Stimulated activated naive CD4-positive, alpha-beta T cell (primary cell): ENCODE measurements at places on chromosomes 6 and 20.

GRCh38 chr6:168884050-168884645, 369.5 kb downstream of the THBS2 start:
- DNase-seq, result no peak

DNA sequence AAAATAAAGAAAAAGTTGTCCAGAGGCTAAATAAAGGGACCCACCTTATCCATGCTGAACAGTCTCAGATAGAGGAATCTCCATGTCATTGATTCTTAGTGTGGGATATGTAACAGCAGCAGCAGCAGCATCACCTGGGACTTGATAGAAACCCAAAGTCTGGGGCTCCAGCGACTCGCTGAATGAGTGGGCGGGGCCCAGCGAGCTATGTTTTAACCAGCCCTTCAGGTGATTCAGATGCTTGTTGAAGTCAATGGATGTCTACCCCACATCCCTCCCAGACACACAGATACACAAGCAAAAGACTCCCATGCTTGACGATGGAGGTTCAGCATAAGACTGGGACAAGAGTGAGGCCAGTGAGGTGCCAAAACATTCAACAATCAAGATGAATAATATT, 298.6 kb downstream of the UBE3D start:
- no peak for DNase-seq

GRCh38 chr20:37356961-37357371, 11.0 kb downstream of the SRC start:
- no peak for DNase-seq

DNA sequence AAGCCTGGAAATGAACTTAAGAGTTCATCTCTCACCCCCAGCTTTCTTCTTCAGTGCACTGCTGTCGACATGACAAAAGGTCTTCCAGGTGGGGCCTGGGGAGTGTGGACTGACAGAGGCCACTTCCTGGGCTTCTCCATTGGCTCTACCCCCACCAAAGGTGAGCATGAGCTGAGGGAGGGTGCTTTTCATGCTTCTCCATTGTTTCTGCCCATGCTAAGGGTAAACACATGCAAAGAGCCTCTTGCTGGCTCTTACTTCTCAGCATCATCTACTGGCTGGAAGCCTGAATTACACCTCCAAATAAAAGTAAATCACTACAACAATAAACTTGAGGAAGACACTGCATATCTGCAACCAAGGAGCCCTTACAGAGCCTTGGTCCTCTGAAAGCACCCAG, 227.2 kb downstream of the EPM2A start:
- no peak for DNase-seq

DNA sequence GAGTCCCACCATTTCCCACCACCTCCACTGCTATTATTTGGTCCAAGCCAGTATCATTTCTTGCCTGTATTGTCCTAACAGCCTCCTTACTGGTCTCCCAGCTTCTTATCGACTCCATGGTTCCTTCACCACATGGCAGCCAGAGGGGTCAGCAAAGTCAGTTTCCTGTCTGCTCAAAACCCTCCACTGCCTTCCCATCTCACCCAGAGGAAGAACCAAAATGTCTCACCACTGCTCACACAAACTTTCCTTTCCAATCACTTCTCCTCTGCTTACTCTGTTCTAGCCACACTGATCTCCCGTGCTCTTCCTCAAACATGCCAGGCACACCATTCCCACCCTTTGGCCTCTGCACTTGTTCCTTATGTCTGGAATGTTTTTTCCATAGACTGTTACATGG, 39.7 kb downstream of the BCL2L1 start:
- DNase-seq, result no peak

- peak; percentile 73 for DNase-seq
Observed at GRCh38 chr20:5100684-5101347, 18.9 kb downstream of the PCNA start.

DNA sequence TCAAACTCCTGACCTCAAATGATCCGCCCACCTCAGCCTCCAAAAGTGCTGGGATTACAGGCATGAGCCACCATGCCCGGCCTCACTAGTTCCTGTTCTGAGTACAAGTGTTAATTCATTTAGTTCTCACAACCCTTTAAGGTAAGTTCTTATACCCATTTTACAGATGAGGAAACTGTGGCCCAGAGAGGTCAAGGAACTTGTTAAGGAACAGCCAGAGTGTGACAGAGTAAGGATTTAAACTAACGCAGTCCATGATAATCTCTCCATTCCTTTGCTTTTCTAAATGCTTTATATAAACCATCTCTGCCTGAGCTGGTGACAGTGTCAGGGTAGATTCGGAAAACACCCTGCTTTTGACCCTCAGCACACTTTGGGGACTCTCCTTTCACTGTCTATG, 13.3 kb downstream of the FITM2 start:
- DNase-seq, result no peak

GRCh38 chr6:7502743-7503142, 38.7 kb upstream of the DSP start:
- DNase-seq, result no peak

GRCh38 chr6:39999006-39999867, 65.0 kb upstream of the MOCS1 start:
- DNase-seq, result no peak

DNA sequence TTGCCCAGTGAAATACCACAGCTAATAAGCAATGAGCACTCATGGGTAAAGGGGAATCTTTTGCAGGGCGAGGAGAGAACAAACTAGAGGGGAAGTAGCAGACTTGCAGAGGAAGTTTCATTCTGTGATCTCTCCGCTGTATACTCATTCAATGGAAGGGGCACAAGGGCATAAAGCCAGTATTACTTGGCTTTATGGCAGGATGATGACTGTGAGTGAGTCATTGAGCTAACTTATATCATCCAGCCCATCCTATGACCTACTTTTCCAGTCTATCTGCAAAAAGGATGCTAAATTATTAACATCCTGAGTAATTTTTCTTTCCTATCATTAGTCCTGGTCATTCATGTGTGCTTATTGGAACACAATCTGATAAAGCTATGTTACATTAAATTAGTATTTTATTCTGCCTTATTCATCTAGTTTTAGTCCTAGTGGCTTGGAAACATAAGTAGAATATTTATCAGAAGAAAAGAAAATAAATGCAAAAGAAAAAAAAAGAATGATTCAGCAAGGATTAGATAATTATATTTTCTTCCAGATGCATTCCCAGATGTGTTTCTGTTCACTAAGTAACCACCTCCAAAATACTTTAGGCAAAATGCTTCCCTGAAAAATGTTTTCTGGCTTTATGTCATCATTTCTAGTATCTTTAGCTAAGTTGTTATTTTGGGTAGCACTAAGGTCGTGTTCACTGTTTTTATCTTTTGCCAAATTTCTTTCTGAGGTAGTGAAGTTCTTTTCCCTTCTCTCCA, 471.7 kb downstream of the CDKAL1 start:
- no peak for DNase-seq

DNA sequence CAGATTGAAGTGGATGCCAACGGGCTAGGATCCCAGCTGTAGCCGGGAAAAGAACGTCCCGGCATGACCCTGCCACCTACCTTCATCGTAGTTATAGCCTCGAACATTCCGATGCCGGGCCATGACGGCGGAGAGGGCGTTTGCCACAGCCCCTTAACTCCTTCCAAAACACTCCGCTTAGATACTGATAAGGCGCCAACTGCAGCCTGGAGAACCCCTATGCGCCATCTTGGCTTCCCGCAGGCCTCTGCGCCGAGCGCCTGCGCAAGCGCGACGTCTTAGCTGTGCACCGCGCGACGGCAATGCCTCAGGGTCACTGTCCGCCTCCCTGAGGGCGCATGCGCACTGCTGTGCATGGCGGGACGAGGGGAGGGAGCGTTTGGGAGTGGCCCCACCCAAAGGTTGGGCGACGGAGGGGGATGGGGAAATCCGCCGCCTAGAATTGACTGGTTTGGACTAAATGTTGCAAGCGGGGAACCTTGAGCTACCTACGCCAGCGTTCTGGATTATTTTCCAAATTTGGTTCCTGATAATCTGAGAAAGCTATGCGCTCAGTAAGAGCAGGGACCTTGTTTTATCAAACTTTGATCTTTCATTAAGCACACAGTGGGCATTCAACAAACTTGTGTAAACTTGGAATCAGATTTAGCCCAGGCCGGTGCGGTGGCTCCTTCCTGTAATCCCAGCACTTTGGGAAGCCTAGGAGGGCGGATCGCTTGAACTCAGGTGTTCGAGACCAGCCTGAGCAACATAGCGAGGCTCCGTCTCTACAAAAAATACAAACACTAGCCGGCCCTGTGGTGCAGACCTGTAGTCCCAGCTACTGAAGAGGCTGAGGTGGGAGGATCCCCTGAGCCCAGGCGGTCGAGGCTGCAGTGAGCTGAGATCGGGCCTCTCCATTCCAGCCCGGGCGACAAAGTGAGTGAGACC, at the start of gene HBS1L:
Gene HBS1L (minus strand): TSS at position 254 of the 930 bp plus-strand sequence. CDS start 131 bp downstream, at position 123.
- peak; percentile 97 for DNase-seq

GRCh38 chr20:61817575-61817974, 248.1 kb downstream of the TAF4 start:
- no peak for DNase-seq
